NCI-H774 (cell line): ENCODE measurements at places on chromosomes 11 and 22.
A peak's percentile ranks its signal among the peaks of the same experiment; 100 is the strongest.

DNA sequence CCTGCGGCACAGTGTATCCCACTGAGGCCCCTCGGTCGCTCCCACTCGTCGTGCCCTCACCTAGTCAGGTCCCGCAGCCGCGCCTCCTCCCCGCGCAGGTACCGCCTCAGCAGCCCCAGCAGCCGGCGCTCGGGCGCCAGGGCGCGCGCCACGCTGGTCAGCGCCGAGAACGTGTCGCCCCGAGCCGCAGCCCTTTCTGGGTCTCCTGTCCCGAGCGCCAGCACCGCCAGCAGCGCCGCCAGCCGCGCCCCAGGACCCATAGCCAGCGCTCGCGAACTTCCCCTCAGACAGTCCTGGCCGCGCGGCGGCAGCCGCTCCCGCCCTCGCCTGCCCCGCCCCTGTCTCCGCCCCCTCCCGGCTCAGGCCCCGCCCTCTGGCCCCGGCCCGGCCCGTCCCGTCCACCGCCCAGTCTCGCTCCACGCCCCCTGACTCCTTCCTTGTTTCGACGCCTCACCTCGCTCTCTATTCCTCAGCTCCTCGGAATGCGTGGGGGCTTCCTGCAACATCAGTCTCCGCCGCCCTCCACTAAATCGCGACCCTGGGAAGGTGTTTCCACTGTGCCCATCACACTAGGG lies at the start of gene P4HA3:
P4HA3 (minus strand) TSS at position 289 of the 575 bp plus-strand sequence; CDS start at position 260, 29 bp downstream.
- peak; percentile 27 for DNase-seq

GRCh38 chr11:36116161-36116560 lies 172.3 kb downstream of the LDLRAD3 start:
- DNase-seq: no peak

- DNase-seq: no peak
These were observed 24.3 kb upstream of the ADA2 start for GRCh38 chr22:17243524-17243923.

DNA sequence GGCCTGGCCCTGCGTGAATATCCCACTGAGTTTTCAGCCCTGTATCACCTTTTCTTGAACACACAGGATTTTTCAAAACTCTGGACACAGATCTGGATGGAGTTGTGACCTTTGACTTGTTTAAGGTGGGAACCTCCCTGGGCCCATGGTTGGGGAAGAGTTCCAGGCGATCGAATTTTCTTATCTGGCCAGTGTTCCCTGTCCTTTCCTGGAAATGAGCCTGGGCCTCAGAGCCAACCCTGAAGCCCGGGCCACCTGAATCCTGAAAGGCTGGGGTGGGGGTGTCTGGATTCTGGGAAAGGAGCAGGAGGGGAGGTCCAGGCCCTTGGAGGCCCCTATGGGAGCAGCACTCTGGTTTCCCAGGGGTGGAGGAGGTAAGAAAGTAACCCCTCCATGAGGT lies 29.0 kb downstream of the CAPN1 start:
- no peak for DNase-seq

DNA sequence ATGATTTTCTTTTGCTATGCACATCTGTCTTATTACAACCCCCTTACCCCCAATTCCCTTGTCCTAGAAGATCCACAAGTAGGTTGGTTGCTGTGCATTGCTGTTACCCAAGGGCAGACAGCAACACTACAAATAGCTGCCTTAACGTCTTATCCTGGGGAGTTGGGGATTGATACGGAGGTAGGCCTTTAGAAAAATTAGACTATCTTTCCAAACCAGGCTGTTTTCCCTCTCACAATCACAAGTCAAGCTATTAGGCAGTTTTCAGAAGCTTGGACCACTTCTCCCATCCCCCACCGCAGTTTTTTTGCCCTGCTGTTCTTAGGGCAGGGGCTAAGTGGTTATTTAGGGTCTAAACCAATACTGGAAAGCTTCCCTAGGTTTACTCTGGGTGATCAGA lies 2.8 kb upstream of the PHLDB1 start:
- DNase-seq: no peak

GRCh38 chr11:116984589-116984988 lies 113.6 kb downstream of the SIK3 start:
- DNase-seq: no peak

DNA sequence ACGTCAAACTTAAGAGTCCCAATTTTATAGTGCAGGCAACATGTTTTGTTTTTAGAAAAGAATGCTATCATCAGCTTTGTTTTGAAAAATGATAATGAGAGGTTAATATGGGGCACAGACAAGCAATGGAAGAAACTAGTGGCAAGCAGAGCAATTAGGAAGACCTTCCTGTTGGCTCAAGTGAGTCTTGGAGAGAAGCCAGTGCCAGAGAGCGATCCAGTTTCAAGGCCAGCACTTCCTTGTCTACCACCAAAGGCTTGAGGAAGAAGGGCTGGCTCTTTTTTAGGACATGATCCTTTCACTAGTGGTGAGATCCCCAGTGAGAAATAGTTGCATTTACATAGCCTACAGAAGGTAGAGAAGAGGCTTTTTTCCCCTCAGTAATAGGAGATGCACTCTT lies 1340.7 kb downstream of the LRRC4C start:
- DNase-seq: no peak

DNA sequence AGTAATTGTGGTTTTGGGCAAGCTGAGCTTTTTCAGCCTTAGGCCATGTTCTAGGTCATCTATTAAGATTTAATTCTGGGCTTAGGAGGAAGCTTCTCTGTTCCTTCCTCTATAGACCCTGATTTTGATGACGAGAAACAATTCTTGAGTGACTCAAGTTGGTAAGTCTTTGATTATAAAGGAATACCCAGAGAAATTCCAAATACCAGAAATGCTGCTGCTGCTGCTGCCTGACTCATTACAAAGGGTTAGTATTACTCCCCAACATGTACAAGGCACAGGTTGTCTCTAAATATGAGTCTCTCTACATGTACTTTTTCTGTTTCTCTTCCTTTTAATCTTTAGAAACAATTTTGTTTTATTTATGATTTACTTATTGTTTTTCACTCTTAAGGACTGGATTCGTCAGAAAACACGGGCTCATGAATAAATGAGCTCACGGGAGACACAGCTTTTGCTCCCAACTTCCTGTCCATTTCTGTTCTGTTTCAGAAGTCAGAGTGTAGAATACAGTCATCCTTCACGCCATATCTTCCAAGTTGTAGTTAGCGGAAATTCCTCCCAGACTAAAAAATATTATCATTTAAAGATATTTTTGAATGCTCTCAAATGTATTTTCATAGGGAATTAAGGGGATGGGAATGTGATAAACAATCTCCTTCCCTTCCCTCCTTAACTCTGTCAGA lies 31.8 kb upstream of the RBMXL2 start:
- DNase-seq: no peak

DNA sequence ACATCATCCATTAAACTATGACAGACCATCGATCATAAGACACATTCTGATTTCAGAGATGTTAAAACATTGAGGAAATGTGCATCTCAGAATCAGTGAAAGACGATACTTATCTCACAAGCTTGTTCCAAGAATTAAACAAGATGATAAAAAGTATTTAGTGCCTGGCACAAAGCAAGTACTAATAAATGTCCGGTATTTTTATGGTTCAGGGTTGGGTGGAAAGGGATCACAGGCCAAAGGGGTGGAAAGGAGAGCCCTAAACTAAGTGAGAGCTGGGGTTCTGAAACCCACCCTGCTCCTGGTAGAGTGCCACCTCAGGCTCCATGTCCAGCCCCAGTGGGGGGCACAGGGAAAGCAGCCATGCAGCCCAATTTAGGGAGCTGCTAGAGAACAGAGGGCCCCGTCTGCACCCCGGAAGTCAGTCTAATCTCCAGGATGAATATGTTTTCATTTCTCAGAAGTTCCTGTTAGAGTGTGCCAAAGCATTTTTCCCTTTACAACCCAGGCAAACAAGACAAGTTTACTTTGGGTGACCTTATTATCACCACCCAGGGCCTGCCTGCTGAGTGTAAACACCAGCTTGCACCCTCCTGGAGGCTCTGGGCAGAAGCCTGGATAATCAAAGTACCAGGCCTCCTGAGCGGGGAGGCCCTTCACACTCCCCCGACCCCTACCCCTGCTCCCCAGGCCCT lies 3.8 kb upstream of the CREB3L1 start:
- peak; percentile 46 for DNase-seq

DNA sequence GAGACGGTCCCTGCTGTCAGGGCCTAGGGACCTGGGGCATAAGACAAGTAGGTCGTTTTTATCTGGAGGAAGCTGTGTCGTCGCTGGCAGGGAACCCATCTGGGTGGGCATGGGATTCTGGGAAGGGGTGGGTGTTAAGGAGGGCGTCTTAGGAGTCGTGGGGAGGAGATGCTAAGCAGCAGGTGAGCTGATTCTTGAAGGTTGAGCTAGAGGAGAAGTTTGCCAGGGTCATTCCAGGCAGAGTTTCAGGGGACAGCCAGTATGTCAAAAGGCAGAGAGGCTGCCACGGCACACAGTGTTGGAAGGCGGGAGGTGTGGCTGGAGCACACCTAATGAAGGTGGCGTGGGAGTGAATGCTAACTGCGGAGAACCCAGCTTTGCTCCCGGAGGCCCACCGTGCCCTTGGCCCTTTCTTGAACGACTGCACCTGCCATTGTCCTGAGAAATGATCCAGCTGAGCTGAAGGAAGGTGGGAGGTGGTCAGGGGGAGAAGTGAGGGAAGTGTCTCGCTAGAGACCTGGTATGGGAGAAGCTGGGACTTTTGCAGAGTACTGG lies 1.3 kb downstream of the FAM118A start:
- DNase-seq: no peak

DNA sequence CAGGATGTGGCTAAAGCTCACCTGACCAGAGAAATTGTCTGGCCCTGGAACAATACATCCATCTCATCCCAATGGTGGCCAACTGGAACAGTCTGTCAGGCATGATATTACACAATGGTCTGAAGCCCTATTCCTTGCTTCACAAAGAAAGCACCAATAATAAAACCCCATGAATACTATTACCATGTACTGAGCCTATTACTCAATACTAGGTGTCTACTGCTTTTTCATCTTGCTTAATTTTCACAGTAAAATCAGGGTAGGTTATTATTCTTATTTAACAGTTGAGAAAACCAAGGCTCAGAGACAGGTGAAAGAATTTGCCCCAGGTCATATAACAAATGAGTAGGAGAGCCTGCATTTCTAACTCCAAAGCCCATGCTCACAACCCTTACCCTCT lies 68.9 kb upstream of the CAPRIN1 start:
- no peak for DNase-seq

DNA sequence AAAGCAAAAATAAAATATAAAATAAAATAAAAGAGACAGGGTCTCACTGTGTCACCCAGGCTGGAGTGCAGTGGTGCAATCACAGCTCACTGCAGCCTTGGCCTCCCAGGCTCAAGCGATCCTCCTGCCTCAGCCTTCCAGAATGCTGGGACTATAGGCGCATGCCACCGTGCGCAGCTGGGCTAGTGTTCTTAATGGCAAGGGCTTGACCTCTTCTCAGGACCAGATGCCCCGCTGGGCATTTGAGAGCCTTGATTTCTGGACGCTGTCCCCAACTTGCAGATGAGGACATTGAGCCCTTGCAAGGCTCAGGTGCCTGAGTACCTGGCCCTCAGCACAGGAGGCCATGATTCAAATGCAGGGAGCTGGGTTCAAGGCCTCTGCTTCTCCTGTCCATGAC lies 82.6 kb downstream of the DHCR7 start:
- DNase-seq: no peak

GRCh38 chr11:56273854-56274253 lies at the start of gene OR5T1:
Gene OR5T1, plus strand, starts transcription at chr11:56274154. Its CDS starts 1,485 bp downstream, at chr11:56275639.
- DNase-seq: no peak

DNA sequence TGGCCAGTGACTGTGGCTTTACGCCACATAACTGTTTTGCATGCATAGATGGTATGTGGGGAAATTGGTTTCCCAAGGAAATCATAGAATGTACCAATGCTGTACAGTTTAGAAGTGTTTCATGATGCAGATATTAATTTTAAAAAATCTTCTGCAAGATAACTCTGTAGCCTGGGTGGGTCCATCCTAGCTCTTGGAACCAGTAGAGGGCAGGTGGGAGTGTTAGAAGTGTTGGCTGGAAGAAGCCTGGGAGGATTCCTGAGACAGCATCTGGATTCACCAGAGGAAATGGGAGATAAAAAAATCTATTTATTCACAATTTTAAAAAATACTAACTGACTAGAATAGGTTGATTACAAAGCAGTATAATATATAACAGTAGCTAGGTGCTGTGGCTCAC lies 139.9 kb upstream of the GRIA4 start:
- DNase-seq: no peak

DNA sequence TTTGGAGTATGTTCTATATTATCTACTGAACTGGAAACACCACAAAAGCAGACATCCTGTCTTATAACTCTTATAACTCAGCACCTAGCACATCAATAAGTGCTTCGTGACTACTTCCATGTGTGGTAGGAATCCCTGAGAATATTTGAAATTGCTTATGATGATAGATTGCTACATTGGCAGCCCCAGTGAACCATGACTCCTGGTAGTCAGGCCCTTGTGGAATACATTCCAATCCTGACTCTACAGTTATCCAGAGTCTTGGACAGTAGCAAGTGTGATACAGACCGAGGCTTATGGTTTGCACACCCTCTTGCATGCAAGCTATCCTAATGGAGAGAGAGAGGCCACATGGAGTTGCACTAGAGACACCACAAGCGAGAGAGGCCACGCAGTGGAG lies 59.5 kb upstream of the PHF21A start:
- no peak for DNase-seq

GRCh38 chr11:70488171-70488703 lies 89.9 kb downstream of the CTTN start:
- no peak for DNase-seq

DNA sequence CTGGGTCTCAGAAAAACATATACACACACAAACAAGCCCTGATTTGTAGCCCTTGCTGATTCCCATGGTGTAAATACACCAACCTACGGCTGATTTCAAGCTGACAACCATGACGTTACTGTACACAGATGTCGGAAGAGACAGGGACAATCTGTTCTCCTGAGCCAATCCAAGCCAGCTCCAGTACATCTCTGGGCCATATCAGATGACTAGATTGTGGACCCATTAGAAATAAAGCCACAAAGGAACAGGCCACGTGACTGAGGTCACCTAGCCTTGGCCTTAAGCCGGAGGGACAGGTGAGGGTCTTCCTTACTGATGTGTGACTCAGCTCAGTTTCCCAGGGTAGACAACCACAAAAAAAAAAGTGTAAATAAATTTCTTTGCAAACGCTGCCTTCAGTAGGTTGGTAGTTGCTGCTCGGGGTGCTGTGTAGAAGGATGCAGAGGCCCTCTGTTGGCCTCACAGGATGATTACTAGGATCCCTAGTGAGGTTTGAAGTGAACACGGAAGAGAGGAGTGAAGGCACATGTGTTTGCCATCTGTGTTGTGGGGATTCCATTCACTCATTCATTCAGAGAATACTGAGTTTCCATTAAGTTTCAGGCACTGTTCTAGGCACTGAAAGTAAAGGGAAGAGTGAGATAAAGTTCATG lies 99.0 kb upstream of the LARGE1 start:
- no peak for DNase-seq

GRCh38 chr22:19966908-19967750 lies 25.5 kb upstream of the TXNRD2 start:
- DNase-seq: no peak

DNA sequence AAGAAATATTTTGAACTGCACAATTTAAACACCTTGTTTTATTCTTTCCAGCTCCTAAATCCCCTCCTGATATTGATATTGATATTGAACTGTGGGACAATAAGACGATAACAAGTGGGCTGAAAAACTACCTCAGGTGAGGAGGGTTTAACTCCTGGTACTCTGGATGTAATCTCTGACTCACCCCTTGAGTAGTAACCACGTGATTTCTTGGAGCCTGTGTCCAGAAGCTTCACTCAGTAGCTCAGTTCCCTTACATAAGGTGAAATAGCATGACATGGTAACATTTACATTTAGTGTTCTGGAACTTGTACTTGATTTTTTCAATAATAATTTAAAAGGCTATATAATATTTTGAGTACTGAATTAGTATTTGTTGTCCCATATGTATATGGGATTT lies 168.0 kb downstream of the PGR start:
- DNase-seq: no peak

GRCh38 chr22:46075764-46076531 lies 74.4 kb upstream of the PPARA start:
- DNase-seq: no peak
